ENCODE measurements at places on chromosomes 11 and 22. TPM values are rescaled to one million over a fixed set of nuclear protein-coding genes. Genes with fewer than 3 reads are reported as not detected.

DNA sequence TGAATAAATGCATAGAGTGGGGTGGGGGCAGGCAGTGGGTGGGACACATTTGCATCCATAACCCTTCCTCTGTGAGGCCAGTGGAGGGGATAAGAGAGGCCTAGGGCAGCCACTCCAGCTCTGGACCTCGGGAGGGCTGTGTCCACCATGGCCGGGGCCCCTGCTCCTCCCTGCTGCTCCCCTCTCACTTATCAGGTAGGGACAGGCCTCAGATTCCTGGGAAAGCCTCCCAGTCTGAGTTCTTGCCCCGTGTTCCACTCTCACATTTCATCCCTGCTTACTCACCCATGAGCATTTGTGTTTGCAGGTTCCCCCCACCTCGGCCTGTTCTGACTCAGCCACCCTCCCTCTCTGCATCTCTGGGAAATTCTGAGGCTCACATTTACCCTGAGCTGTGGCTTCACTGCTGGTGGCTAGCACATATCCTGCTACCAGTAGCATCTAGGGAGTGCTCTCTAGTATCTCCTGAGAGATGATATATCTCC lies 128.7 kb upstream of the TOP3B start:
- DNase-seq = peak; percentile 42

DNA sequence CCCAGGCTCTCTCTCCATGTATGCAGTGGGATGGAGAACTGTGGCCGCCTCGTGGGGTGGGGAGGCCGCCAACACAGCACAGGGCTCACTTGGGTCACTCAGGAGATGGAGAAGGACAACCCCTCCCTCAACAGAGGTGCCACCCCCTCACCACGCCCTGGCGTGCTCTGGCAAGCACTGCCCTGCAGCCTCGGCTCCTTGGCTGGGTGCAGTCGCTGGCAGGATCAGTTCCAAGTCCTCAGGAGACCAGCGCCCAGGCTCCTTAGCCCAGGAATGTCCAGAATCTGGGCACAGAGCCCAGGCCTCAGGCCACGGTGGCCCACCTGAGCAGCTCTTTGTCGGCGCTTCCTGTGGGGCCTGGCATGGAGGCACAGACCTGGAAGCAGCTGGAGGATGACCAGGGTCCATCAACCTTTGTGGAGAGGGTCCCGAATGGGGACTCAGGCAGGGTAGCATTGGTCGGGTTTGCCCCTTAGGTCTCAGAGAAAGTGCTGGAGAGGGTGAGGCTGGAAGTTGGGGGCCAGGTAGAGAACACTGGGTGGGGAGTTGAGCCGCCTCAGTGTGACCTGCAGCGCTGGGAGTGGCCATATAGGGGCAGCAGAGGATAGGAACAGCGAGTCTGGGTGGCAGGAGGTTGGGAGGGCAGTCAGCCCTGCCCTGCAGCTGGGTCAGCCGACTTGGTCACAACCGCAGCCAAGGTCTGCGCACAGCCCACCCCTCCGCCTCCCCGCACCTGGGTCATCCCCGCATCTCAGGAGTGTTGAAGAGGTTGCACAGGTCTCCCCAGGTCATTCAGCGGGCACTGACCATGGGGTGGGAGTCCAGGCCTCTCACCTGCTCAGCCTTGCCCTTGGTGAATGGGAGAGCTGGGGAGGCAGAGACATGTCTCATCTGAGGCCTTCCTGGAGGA lies 8.2 kb downstream of the SUSD2 start:
- peak; percentile 57 for DNase-seq

- DNase-seq = no peak
Measured at GRCh38 chr11:116821050-116821918, 1.8 kb downstream of the APOA4 start.

DNA sequence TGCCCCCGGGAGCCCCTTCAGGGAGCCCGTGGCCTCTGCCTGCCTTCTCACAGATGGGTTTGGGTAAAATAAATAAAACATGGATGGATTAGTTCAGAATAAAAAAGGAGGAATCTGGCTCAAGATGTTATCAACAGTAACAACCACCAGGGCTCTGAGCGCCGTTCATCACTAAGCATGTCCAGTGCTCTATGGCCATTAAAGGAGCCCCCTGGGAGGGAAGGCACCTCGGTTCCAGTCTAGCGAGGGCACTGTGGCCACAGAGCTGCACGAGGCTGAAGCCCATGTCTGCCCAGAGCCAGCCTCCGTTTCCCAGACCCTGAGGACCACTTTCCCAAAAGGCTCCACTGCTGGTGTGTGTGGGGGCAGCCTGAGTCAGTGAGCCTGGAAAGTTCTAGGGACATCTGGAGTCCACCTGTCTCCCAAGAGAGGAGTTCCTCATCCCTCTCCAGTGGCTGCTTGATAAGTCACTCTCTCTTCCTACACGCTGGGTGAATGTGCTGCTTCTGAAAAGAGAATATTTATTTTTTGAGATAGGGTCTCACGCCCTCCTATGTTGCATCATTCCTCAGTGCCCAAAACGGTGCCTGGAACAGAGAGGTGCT lies 614.6 kb downstream of the TBC1D22A start:
- DNase-seq = no peak

GRCh38 chr11:63933459-63933858 lies 5.3 kb upstream of the NAA40 start:
- DNase-seq = no peak

DNA sequence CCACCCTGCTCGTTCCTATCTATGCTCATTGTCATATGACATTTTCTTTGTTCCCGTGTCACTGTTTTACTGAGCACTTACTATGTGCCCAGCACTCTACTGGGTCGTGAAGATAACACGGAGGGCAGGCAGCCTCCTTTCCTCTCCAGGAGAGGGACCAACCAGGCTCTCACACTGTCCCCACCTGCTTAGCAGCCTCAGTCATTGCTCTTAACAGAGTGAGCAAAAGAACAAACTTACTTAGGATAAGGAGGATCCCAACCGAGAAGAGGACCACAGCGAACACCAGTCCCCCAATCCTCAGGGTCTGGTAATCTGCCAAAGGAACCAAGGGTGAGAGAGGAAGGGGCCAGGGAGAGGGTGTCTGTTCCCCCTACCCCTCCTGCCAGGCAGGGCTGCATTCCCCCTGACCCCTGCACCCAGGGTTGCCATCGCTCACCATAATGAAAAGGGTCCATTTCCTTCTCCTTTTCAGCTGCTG lies 17.0 kb upstream of the FXYD2 start:
- DNase-seq = no peak

Gene OR51E2
- 6.0 TPM for total RNA-seq

Gene IGSF9B
- total RNA-seq = 30.1 TPM

Gene AQP11
- 4.1 TPM for total RNA-seq

GRCh38 chr22:21958360-21959273 lies 6.0 kb upstream of the PPM1F start:
- DNase-seq = no peak

Gene ADORA2A
- 0.48 TPM for total RNA-seq
